Upper lobe of right lung (tissue), 1 donor: ENCODE measurements at places on chromosomes 12 and 14. TPM values are rescaled to one million over a fixed set of nuclear protein-coding genes. Genes with fewer than 3 reads are reported as not detected.
A peak's percentile ranks its signal among the peaks of the same experiment; 100 is the strongest.

- DNase-seq, result no peak
- H3K4me1 ChIP-seq, result no peaks in the 10 kb centered on the region
- no peak overlapping the region for H3K4me3 ChIP-seq
These were observed 40.7 kb upstream of the ANO4 start for GRCh38 chr12:100753837-100754236.

GRCh38 chr14:51507906-51508511, 143.7 kb upstream of the FRMD6 start:
- peaks cover 9% of the 10 kb centered on the region for H3K4me1 ChIP-seq
- peak; percentile 64 for DNase-seq
- H3K27ac ChIP-seq, result peak overlapping the region; percentile 36
- no peak overlapping the region for H3K4me3 ChIP-seq

- no peak overlapping the region for H3K4me3 ChIP-seq
- no peak for DNase-seq
- H3K27me3 ChIP-seq, result no peaks in the 10 kb centered on the region
- H3K36me3 ChIP-seq, result peaks cover 29% of the 10 kb centered on the region
These were observed 43.6 kb downstream of the SYNE3 start for GRCh38 chr14:95472819-95473251.

- H3K4me3 ChIP-seq, result no peak overlapping the region
- DNase-seq, result no peak
- no peaks in the 10 kb centered on the region for H3K27me3 ChIP-seq
- no peaks in the 10 kb centered on the region for H3K36me3 ChIP-seq
- no peaks in the 10 kb centered on the region for H3K4me1 ChIP-seq
These were observed 563.9 kb upstream of the LMO3 start for GRCh38 chr12:17169726-17170471.

DNA sequence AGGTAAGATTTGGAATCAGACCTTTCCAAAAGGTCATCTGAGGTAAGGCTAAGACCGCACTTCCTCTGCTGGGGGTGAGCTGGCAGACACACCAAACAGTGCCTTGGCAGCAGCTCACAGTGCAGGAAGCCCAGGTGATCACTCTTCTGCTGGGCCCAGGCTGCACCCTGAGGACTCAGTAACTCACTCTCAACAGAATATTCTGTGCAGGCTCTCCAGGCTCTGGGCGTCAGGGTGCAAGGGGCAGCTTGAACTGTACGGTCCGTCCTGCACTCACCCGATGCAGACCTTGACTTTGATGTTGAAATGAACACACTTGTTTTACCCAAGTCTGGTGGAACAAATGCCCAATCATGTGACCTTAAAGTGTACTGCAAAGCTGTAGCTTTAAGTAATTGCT, 6.0 kb downstream of the ALKBH2 start:
- H3K4me1 ChIP-seq, result peaks cover 7% of the 10 kb centered on the region
- no peaks in the 10 kb centered on the region for H3K27me3 ChIP-seq
- DNase-seq, result no peak
- no peak overlapping the region for H3K27ac ChIP-seq

GRCh38 chr12:43348221-43348620, 203.8 kb downstream of the ADAMTS20 start:
- no peaks in the 10 kb centered on the region for H3K27me3 ChIP-seq
- no peaks in the 10 kb centered on the region for H3K4me1 ChIP-seq
- no peaks in the 10 kb centered on the region for H3K36me3 ChIP-seq
- H3K27ac ChIP-seq, result no peak overlapping the region
- no peak for DNase-seq

The CAPZA3 gene
- not detected for total RNA-seq

The HOXC12 gene
- not detected for total RNA-seq

The PMEL gene
- 4.9 TPM for total RNA-seq

The SMOC1 gene
- 1.1 TPM for total RNA-seq

The C14orf132 gene
- 63.1 TPM for total RNA-seq
